PC-9 (cell line): ENCODE measurements at places on chromosomes 4 and X. TPM values are rescaled to one million over a fixed set of nuclear protein-coding genes. Genes with fewer than 3 reads are reported as not detected.

The SORCS2 gene
- total RNA-seq, result 20.7 and 25.8 TPM in 2 replicates

The SATL1 gene
- total RNA-seq, result not detected in 2 replicates

The GRPR gene
- 1.1 TPM in 1 of 2 replicates, not detected in the other for total RNA-seq

The CSAG2 gene
- not detected in 2 replicates for total RNA-seq

The PHEX gene
- total RNA-seq, result 2.1 and 3.5 TPM in 2 replicates

The ELF4 gene
- total RNA-seq, result 53.0 and 60.3 TPM in 2 replicates

The ERCC6L gene
- 6.5 and 10.0 TPM in 2 replicates for total RNA-seq

The NR0B1 gene
- 66.6 and 67.1 TPM in 2 replicates for total RNA-seq

The MAGED4B gene
- total RNA-seq, result not detected in 2 replicates

- no peaks in the 10 kb centered on the region for H3K27me3 ChIP-seq
- no peaks in the 10 kb centered on the region for H3K36me3 ChIP-seq
- no peaks in the 10 kb centered on the region for H3K4me1 ChIP-seq
- no peak for DNase-seq
- H3K27ac ChIP-seq, result no peak overlapping the region
- H3K4me3 ChIP-seq, result no peak overlapping the region
These were observed 56.8 kb upstream of the FAT1 start for GRCh38 chr4:186780291-186781031.

DNA sequence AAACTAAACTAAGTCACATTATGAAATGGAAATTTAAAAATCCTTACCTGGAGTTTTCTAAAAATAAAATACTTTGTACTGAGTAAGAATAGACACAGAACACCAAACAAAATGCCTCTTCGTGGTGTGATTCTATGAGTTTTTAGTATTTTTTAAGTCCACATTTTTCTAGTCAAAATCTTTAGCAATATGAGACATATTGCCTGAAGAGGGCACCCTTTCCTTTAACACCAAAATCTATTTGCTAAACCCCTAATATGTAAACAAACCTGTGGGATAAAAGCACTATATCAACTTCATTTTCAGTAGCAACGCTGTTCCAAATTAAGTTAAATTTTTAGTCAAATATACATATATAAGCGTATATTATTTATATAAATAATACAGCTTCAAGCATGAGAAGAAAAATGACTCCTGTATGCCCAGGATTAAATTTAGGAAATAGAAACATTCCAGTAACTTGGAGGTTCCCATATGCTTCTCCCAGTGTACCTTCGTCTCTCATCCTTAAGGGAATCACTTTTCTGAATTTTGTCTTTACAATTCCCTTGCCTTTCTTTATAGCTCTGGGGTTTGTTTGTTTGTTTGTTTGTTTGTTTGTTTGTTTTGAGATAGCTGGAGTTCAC lies 23.0 kb upstream of the PGM2 start:
- H3K27ac ChIP-seq, result no peak overlapping the region
- DNase-seq, result no peak
- H3K4me3 ChIP-seq, result no peak overlapping the region
- H3K4me1 ChIP-seq, result peaks cover 6% of the 10 kb centered on the region; the same call in 1 of the 2 replicates
- no peaks in the 10 kb centered on the region for H3K36me3 ChIP-seq
- H3K27me3 ChIP-seq, result no peaks in the 10 kb centered on the region

DNA sequence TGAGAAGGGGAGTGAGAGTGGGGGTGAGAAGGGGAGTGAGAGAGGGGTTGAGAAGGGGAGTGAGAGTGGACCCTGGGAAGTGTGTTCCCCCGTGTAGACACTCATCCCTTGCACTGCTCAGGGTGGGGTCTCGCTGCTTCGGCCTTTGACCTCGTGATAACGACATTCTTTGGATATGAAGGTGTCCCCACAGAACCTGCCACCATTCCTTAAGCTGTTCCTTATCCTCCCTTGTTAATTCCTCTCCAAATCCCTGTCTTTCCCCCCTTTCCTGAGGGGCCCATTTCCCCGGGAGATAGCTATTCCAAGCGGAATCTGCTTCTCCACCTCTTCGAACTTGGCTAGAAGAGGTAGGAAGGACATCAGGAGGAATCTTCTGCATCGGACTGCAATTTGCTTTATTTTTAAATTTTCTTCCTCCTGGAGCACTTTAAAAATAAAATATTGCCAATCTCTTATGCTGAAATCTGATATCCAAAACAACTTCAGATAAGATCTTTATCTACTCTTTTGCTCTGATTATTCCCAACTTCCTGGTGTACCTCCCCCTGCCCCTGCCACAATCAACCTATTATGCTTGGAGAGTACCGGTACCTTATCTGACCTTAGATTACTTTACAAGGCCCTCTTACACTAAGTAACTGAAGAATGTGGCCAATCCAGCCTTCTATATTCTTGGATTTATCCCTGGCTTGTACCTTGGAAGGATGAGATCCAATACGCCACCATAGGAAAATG lies 15.6 kb downstream of the TRIML1 start:
- H3K4me3 ChIP-seq, result no peak overlapping the region
- H3K27me3 ChIP-seq, result no peaks in the 10 kb centered on the region
- H3K27ac ChIP-seq, result no peak overlapping the region

- no peaks in the 10 kb centered on the region for H3K36me3 ChIP-seq
- no peaks in the 10 kb centered on the region for H3K27me3 ChIP-seq
- no peak for DNase-seq
- H3K4me3 ChIP-seq, result no peak overlapping the region
- H3K4me1 ChIP-seq, result no peaks in the 10 kb centered on the region
These were observed 320.1 kb downstream of the CFAP299 start for GRCh38 chr4:80655662-80656061.

GRCh38 chrX:34656842-34657725 lies at the start of gene TMEM47:
Gene TMEM47, minus strand, starts transcription at chrX:34657285. Its CDS starts 256 bp downstream, at chrX:34657029.
- no peaks in the 10 kb centered on the region for H3K36me3 ChIP-seq
- H3K4me1 ChIP-seq, result no peaks in the 10 kb centered on the region
- no peak within 1 kb of the TSS for H3K27ac ChIP-seq

DNA sequence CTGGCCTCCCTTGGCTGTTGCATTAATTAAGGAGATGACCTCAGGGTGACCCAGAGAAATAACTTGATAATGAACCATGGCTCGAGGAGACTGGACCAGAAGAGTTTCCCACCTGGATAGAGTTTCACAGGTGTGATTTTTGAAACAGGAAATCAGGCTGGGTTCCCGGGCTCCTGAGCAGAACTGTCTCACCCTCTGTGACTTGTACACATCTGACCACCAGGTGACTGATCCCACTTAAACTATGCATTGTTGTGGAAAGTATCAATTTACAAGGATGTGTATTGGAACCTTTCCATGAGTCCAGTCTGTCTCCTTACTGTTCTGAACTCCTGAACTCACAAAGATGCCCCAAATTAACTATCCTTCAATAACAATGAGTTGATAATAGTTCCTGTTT lies 220.3 kb downstream of the PTTG2 start:
- H3K4me1 ChIP-seq, result peaks cover 30% of the 10 kb centered on the region
- H3K27ac ChIP-seq, result peak overlapping the region; percentile 86
- DNase-seq, result peak; percentile 88
- no peak overlapping the region for H3K4me3 ChIP-seq
- no peaks in the 10 kb centered on the region for H3K27me3 ChIP-seq

GRCh38 chrX:99398545-99398944 lies 1011.5 kb downstream of the PCDH19 start:
- no peak overlapping the region for H3K4me3 ChIP-seq
- no peaks in the 10 kb centered on the region for H3K27me3 ChIP-seq
- H3K27ac ChIP-seq, result no peak overlapping the region

DNA sequence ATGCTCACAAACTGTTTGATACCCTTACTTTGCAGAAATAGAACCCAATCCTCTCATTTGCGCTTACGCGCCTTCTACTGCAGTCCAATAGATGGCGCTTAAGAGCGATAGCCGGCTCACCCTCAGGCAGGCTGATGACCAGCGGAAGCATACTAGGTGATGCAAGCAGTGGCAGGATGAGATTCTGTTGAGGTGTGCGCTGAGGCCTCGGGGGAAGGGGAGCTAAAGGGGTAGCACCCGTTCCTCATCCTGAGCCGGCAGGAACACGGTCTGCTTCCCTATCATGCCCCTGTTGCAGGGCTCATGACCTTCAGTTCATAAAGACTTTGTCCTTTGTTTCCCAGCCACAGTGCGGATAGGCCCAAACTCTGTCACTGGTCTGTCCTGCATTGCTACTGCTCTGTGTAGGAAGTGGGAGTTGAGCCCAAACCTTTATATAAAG lies 628.9 kb downstream of the TLL1 start:
- H3K4me1 ChIP-seq, result no peaks in the 10 kb centered on the region
- H3K4me3 ChIP-seq, result no peak overlapping the region
- no peak overlapping the region for H3K27ac ChIP-seq
- DNase-seq, result no peak
- H3K27me3 ChIP-seq, result no peaks in the 10 kb centered on the region

DNA sequence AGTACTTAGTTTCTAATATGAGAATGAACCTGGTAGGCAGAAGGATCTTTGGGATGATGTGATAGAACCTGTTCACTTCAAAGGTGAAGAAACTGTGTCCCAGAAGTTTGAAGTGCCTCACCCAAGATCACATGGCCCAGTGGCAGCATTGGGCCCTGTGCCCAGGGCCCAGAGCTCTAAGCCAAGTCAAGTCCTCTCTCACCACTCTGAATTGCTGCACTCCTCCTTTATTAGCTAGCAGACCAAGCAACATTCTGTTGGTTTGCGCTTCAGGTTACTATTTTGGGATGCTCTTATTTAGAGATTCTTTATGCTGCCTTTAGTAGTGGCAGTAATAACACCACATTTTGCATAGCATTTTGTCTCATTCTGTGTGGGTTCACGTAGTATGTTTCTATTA lies 82.7 kb downstream of the PARM1 start:
- DNase-seq, result no peak
- no peaks in the 10 kb centered on the region for H3K27me3 ChIP-seq

- DNase-seq, result no peak
- no peak overlapping the region for H3K27ac ChIP-seq
- H3K27me3 ChIP-seq, result no peaks in the 10 kb centered on the region
These were observed 3.9 kb upstream of the HAUS3 start for GRCh38 chr4:2245787-2246275.

GRCh38 chr4:71550220-71551165 lies 211.7 kb downstream of the SLC4A4 start:
- H3K36me3 ChIP-seq, result no peaks in the 10 kb centered on the region
- no peak overlapping the region for H3K27ac ChIP-seq
- no peaks in the 10 kb centered on the region for H3K4me1 ChIP-seq

GRCh38 chrX:23381099-23382087 lies 46.7 kb downstream of the PTCHD1 start:
- no peak for DNase-seq
- no peaks in the 10 kb centered on the region for H3K36me3 ChIP-seq
- H3K27me3 ChIP-seq, result no peaks in the 10 kb centered on the region
- no peaks in the 10 kb centered on the region for H3K4me1 ChIP-seq

- no peak overlapping the region for H3K4me3 ChIP-seq
- H3K27me3 ChIP-seq, result no peaks in the 10 kb centered on the region
- no peak overlapping the region for H3K27ac ChIP-seq
These were observed 79.4 kb downstream of the JADE3 start for GRCh38 chrX:46991664-46992063.

DNA sequence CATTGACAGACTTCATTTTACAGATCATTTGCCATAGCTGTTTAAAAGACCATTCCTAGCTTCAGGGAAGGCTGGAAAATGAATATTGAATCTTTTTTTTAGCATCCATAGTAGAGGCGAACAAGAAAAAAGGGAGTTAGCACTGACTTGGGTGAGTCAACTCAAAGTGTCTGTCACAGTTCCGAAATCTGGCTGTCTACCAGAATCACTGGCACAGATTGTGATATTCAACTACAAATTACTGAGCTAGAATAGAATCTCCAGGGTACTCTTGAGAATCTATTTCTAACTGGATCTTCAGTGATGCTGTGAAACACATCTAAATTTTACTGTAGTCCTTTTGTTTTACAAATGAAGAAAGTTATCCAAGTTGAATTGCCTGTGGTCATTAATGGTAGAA lies 31.5 kb downstream of the SEC24B start:
- no peaks in the 10 kb centered on the region for H3K36me3 ChIP-seq
- no peak for DNase-seq
- H3K27ac ChIP-seq, result no peak overlapping the region

DNA sequence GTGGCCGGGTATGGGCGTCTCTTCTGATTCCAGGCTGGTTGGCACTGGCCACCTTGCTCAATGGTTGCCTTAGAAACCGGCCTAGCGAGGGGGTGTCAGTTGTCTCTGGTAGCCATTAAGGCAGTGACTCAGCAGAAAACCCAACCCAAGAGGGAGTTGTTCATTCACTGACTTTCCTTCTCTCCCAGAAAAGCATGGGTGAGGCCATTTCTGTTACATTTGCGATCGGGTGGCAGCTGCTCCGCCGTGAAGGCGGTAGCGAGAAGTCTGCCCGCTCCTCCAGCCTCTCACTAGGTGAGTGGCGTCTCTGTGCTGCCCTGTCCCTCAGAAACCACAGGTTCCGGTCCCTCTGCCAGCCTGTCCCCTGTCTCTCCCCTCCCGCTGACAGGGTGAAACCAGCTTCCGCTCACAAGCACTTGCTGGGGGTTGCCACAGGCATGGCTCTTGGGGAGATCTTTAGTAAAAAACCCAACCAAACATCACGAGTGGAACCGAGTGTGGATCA lies 17.4 kb downstream of the IRAK1 start:
- no peak overlapping the region for H3K4me3 ChIP-seq
- H3K36me3 ChIP-seq, result no peaks in the 10 kb centered on the region
- peak; percentile 45 for DNase-seq
- H3K4me1 ChIP-seq, result peaks cover 15% of the 10 kb centered on the region
- H3K27ac ChIP-seq, result peak overlapping the region; percentile 58
- no peaks in the 10 kb centered on the region for H3K27me3 ChIP-seq

- DNase-seq, result no peak
- no peaks in the 10 kb centered on the region for H3K4me1 ChIP-seq
These were observed 60.6 kb downstream of the MAOA start for GRCh38 chrX:43716696-43717095.

DNA sequence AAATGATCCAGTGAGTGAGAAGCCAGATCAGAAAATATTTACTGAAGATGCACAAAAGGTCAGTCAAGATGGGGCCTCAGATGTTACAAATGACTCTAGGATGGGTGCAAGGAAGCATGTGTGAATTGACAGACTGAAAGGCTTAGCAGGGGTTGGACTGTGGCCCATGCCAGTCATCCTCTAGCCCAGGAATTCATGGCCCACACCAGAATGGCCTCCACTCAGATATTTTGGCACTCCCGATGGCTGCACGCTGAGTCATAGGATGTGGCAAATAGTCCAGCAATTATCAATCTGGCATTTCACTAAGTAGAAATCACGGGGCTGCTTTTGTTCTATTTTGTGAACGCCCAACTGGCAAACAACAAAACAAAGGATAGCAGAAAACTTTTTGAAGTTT lies 406.5 kb downstream of the IQCM start:
- no peaks in the 10 kb centered on the region for H3K4me1 ChIP-seq
- H3K27me3 ChIP-seq, result no peaks in the 10 kb centered on the region
- H3K36me3 ChIP-seq, result no peaks in the 10 kb centered on the region
- DNase-seq, result no peak
- no peak overlapping the region for H3K27ac ChIP-seq

- no peak for DNase-seq
- no peaks in the 10 kb centered on the region for H3K27me3 ChIP-seq
- H3K27ac ChIP-seq, result no peak overlapping the region
- no peaks in the 10 kb centered on the region for H3K36me3 ChIP-seq
These were observed 93.0 kb downstream of the TSPAN7 start for GRCh38 chrX:38654302-38654701.
